C1 segment of cervical spinal cord (tissue), 14 donors: ENCODE measurements at places on chromosomes 7 and 10.

DNA sequence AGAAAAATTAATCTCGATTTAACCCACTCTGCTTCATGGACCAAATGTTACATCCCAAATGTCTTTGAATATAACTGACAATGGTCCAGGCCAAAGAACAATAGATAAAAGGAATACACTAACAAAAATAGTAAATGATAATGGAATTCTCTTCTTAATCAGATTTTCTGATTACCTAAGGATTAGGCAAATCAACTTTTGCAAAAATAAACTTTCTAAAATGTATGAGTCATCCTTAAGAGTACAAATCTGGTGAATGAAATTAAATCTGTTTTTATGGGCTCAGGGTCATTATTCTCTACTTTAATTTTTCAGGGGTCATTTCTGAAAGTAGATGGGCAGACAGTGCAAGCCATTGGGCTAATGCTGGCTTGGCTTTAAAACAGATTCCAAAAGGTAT is 102.1 kb upstream of the FAM13C start:
- DNase-seq = no peak

DNA sequence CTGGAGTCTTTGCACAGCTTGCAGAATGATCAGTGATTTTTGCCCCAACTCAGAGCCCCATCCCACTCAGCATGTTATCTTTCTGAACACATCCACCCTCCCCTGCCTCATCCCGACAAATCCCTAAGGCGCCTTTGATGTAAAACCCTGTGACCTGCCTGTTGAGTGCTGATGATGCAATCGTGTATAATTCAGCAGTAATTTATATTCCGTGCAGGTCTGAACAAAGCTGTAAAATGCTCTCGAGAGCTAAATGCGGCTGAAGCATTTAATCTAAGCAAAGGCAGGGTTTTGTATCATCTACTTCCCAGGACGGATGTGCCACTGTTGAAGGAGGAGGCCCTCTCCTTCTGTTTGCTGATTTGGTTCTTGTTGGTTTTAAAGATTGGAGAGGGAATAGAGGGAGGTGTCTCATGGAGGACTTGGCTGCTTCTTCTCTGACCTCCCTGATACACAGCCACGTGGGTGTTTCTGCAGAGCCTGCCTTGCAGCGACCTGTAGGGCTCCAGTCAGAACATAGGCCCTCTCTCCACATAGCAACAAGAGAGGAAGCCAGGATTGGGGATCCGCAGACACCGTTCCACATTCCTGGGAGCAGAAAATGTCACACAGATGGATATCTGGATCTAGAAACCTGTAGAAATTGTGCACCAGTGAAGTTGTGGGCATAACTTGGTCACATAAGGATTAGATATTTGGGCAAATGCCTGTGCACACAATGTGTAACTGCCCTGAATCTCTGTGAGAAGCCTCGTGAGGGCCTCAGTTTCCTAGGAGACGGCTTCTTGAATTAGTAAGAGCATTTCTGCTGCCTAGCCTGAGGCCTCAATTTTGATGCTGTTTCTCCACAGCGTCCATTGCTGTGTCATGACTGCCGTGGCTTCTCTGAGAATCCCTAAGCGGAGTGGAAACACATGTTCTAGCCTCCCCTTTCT is 90.2 kb upstream of the AGK start:
- DNase-seq = peak; percentile 62

DNA sequence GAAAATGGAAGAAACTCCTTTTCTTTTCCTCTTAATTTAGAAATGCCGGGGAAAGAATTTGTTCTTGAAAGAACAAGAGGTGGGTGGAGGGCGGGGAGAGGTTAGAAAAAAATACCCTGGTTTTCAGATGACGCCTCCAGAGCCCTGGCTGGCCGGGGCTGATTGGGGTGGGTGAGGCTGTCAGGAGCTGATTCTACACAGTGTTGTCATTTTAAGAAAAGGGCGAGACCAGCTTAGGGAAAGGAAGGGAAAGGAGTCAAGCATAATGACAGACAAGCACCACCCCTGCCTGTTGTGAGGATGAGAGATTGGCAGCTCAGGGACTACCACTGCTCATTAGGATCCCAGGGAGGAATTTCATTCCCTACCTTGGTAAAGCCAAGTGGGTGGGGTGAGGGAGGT is 9.9 kb upstream of the FAM180A start:
- no peak for DNase-seq

DNA sequence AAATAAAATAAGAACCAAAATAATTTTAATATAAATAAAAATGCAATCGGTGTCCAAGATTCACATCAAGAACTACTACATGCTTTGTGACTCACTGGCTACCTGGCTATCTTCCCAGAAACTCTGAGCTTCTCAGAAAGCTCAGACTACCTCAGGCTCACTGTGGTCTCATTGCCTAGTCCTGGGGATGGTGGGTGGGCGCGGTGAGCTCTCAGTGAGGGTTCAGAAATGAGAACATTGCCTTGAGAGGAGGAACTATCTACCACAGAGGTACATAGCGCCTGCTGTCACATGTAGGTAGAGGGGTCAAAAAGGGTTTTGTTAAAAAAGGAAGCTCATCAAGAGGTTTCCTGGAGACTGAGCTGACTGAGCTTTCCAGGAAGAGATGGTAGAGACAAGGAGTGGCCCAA is 108.0 kb downstream of the WDFY4 start:
- DNase-seq = no peak

- DNase-seq = no peak
These were observed 11.3 kb downstream of the PLCE1 start for GRCh38 chr10:94005050-94005449.

GRCh38 chr10:78634835-78635234 is 433.9 kb upstream of the ZMIZ1 start:
- no peak for DNase-seq

GRCh38 chr7:35680403-35681013 is 14.4 kb downstream of the HERPUD2 start:
- no peak for DNase-seq

DNA sequence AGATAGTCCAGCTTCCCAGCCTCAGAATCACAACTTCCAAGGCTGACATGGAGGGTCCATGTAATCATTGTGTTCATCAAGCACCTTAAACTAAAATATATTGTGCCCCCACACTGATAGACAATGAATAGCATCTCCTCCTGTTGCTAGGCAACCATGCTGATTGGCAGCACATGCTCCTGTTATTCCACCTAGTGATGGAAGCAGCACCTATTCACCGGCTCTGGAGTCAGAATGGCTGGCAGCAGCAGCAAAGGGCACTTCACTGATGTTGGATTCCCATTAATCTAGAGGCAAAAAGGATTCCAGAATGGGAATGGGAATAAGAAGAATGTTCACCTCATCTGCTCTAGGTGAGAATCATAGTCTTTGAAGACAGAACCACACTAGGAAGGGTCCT is 55.0 kb downstream of the RELN start:
- DNase-seq = no peak

GRCh38 chr10:33253411-33253810 is 81.1 kb downstream of the NRP1 start:
- DNase-seq = no peak

DNA sequence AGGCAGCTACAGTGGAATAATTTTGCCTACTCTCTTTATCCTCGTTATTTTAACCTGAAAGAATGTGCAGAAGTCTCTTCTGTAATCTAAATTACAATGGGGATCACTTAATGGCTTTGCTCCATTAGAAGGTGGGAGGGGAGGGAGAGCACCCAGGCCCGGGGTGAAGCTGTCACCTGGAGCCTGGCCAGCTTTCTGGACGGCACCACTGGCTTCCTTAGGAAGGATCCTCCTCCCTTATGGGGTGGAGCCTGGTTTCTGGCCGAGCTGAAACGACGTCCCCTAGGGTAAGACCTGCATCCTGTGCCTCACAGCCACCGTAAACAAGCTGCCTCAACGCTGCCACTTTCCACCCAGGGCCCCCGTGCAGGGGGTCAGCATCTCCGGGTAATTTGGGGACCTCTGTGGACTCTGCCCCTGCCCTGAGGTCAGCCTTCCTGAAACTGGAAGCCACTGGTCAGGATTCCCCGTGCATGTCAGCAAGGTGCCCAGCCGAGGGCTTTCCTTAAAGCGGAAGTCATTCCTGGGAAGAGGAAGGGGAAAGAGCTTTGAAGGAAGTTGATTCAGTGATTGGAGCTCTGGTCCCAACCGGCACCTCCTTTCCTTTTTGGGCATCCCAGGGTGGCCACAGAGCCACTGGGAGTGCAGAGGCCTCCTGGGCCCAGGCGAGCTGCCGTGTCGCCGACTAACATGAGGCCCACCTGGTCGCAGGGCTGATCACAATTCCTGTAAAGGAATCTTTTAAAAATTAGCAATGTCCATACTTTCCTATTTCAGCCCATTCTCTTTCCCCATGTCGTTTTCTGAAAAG is 569.1 kb downstream of the DNAJB6 start:
- no peak for DNase-seq

DNA sequence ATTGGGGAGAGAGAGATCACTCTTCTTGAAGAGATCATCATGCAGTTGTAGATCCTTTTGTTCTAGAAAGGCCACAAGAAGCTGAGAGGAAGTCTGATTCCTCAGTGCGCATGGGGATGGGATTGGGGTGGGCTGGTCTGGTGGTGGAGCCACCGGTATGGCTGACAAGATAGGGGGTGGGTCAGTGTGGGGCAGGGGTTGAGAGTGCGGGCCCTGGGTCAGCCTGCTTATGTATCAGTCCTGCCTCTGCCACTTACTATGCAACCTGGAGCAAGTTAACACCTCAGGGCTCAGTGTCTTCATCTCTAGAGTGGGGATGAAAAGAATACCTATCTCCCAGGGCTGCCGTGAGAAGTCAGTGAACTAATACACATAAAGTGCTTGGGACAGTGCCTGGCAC is 8.0 kb downstream of the SMARCD3 start:
- no peak for DNase-seq

DNA sequence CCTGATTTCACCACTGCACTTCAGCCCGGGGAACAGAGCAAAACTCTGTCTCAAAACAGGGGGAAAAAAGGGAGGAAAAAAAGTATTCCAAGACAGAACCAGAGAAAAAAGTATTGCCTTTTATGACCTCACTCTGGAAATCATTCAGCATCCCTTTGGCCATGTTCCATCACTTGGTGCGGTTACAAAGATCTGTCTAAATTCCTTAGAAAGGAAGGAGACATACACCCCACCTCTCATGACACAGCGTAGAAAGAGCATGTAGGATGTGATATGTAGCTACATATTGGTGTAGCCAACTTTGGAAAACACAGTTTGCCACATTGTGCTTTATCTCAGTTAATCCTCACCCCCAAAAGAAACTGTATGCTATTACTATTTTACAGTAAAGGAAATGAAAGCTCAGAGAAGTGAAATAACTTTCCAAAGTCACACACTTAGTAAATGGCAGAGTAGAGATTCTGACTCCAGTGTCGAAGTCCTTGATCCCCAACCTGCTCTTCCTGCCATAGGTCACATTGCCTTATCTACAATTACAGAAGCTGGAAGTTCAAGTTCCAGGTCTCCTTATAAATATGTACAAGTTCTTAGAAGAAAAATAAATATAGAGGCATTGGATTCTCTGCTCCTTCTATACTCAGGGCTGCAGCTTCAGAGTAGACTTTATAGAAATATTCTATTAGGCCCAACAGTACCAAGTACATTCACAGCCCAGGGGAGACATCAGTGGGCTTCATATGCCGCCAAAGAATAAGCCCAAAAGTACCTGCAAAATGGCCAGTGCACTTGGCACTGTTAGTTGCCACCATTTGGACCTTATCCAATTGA is 91.6 kb upstream of the KMT2E start:
- no peak for DNase-seq

DNA sequence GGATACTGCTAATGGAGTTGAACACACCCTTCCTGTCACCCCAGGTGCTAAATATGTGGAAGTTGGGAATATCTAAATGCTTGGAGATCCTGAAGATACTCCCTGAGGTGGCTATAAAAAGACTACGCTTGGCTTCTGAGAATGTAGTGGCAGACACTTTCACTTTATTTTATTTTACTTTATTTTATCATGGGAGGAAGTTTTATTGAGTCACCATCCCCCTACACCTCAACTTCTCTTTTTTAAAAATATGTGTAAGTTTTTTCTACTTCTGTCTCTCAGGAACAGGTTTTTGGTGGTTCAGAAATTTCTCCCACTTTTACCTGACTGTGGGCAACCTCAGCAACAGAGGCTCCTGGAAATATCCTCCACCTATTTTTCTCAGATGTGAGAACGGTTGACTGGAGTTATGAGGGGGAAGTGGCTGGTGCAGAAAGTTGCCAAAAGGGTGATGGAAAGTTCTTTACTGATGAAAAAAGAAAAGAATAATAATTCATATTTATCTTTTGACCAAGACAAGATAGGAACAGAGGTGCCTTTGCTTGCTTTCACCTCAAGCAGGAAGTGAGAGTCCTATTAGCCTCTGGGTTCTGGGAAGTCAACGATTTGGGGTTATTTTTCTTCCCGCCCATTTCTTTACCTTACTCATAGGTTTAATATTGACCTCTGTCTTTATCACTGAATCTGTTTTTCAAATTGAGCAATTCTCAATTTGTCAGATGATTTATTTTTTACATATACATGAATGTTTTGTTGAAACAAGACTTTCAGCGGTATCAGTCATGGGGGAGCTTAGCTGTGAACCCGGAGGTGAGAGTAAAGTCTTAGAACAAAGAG is 103.6 kb downstream of the AHR start:
- DNase-seq = no peak

DNA sequence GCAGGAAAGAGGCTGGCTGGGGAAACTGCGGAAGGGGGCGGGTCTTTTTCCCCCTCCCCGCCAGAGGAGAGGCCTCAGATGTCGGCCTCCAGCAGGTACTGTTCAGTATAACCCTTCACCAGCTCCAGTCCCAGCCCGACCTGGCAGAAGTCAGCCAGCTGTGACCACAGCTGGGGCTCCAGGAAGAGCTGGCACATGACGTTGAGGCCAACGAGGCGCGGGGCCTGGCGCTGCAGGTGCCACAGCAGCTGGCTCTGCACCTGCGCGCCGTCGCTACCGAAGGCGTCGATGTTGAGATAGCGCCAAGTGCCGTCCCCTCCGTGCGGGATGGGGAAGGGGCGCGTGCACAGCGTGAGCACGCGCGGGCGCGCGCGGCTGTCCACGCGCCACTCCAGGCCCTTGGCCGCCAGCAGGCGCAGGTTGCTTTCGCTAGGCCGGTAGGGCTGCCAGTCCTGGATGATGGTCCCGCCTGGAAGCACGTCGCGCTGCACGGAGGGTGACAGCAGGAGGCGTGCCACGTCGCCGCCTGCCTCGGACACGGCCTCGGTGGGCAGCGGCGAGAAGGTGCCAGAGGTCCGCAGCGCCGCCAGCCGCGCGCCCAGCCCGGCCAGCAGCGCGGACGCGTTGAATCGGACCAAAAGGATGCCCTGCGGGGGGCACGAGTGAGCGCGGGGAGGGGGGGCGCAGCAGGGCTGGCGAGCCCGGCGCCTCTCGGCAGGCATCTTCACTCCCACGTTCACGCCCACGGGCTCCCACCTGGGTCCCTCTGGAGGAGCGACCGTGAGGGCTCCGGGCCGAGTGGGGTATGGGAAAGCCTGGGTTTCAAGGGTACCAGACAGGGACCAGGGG is 6.9 kb upstream of the VGF start:
- no peak for DNase-seq

GRCh38 chr7:103100348-103100747 is 25.4 kb downstream of the ARMC10 start:
- DNase-seq = no peak
